ENCODE measurements at places on chromosomes 5 and 9.

DNA sequence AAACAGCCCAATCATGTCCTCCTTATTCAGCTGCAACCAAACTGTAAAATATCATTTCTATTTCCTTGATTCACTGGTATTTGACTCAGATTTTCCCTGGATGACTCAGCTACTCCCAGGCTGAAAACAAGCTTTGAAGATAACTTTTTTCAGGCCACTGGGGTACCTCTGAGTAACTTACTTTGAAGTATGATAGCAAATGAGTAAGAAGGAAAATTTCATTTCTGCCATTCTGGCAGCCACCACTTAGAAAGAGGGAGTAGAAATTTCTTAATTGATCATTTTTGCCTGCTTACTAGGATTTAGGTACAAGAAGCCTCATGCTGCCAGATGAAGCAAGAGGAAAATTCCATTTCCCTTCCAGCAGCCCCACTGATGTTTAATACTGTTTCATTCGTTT is 247.4 kb downstream of the PRELID2 start:
- no peak for DNase-seq

- DNase-seq = no peak
Measured at GRCh38 chr9:17057729-17058128, 77.1 kb upstream of the CNTLN start.

DNA sequence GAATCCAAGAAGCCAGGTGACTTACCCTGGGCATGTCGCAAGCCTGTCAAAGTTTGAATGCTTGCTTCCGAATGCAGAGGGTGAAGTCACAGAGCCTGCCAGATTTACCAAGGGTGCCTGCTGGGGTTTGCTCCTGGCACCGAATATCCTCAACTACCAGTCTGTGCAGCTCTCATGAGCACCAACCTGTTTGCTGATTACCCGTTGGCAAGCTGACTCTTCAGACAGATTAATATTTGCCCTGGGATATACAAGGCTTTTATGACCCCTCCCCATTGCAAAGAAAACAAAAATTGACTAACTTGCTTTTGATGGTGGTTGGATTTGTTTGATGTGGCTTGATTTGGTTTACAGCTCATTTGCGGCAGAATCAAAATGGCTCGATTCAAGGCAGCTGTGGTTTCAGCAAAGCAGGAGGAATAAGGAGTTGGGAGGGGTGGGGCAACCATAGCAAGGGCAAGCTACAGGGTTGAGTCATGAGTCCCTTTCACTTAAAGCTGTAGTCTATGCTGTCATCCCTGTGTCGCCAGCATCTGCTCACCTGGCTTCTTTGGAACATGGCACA is 82.3 kb upstream of the AGXT2 start:
- DNase-seq = no peak

DNA sequence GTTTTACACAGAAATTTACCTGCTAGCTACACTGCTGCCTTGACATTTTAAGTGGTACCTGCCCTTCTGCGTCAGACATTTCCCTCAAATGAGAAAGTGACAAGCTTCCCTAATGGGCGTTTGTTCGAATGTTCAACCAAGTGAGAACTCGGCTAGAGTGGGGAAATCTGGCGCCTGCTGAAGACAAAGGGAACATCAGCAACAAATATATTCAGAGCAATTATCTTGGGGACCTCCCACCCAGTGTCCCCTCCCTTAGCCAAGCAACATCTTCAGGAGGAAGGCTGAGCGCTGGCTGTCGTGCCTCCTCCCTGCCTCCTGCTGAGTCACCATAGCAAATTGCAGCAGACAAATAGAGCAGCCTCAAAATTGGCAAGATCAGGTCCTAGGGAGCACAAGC is 57.1 kb downstream of the MFAP3 start:
- DNase-seq = no peak

DNA sequence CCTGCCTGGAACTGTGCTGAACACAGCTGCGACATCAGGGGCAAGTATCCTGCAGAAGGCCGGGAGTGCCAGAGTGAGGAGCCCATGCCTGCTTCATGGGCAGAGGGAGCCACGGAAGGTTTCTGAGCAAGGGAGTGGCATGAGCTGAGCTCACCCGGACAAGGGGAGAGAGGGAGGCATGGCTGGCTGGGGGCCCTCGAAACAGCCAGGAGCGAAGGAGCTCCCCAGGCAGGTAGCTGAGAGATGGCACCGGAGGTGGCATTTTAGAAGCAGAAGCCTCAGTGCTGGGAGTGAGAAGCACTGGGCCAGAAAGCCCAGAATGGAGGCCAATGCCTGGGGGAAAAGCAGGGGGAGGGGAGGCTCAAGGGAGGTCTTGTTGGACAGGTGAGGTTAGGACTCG is 56.9 kb upstream of the SARDH start:
- DNase-seq = no peak

Measured in GM10248 (cell line).